ENCODE measurements at places on chromosomes 2 and 18.
A peak's percentile ranks its signal among the peaks of the same experiment; 100 is the strongest.

GRCh38 chr2:108345951-108346350 is 31.8 kb upstream of the SULT1C4 start:
- DNase-seq, result no peak

DNA sequence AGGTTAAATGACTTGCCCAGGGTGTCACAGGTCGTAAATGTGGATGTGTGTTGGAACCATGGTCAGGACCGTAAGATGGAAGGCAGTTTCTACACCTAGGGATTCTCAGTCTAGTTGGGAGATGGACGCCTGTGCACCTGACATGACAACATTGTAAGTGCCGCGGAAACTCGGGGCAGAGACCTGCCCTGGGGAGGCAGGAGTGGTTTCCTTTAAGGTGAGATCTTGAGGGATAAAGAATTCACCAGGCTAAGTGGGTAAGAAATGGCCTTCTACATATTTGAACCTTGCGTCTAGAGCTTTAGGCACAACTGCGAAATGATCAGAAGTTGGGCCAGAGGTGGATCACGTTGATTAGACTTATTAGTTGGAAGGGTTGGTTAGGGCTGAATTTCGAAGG is 1.6 kb downstream of the DGKD start:
- no peak for DNase-seq

DNA sequence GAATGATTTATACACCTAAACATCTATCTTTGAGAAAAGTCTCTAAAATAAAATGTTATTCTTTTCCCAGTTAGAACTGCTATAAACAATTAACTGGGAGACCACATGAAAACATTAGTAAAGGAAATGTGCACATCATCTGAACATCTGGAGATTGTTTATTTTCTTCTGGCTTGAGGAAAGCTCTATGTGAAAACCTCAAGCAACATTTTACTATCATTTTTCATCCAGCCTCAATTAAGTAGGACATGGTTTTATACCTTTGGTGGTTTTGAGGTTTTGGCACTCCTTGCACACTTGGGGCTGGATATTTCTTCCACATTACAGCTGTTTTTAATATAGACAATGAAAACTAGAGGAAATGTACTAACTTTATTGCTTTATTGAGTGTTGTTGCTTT is 609.5 kb upstream of the SLC8A1 start:
- peak; percentile 33 for DNase-seq

DNA sequence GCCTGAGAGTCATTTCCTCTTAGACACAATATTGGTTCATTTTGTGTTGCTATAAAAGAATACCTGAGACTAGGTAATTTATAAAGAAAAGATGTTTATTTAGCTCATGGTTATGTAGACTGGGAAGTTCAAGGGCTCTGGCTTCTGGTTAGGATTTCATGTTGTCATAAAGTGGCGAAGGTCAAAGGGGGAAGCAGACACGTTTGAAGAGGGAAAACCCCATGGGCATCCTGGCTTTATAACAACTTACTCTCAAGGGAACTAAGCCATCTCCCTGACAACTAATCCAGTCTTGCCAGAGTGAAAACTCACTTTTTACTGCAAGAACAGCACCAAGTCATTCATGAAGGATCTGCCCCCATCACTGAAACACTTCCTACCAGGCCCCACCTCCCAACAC is 89.7 kb upstream of the RNF152 start:
- DNase-seq, result no peak

DNA sequence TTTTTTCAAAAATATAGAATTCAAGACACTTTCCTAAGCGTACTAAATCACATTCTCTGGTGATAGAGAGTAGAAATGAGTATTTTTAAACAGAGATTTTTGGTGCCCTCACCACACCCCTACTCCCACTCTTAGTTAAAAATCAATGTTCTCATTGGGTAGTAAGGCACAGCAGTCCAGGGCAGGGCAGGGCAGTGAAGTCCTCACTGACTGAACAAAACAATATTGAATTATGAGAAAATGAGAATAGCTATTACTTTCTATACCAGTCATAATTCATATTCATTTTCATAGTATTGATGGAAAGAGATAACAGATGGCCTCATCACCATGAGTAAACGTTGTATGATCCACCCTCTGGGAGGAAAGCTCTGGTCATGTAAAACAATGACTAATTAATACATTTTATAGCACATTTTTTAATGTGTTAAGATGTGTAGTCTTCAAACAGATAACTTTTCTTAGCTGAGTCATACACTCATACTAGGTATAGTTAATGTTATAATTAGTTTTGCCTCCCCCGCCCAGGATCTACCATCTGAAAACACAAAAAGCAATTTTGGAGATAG is 686.1 kb downstream of the KCNJ3 start:
- no peak for DNase-seq

- DNase-seq, result no peak
Measured at GRCh38 chr2:96510931-96511595, 5.9 kb upstream of the NEURL3 start.

GRCh38 chr2:71313016-71313766 is 18.4 kb upstream of the ZNF638 start:
- DNase-seq, result no peak

DNA sequence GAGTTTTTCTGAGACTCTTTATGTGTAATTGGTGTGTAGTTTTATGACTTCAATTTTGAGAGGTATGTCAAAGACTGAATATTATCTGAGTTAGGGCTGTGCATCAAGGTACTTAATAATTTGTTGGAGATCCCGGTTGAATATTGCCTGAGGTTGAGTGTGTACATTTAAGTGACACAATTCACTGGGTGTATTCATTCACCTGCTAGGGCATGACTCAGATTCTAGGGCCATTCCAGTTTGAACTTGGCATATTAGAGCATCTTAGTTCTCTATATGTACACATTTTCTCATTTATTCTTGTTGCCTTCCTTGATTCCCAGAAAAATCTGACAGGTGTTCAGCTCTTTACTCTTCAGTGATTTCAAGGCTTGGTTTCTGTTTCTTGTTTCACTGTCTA is 12.5 kb downstream of the MAP4K4 start:
- DNase-seq, result no peak

- DNase-seq, result no peak
Measured at GRCh38 chr2:154554046-154554445, 144.4 kb upstream of the KCNJ3 start.

DNA sequence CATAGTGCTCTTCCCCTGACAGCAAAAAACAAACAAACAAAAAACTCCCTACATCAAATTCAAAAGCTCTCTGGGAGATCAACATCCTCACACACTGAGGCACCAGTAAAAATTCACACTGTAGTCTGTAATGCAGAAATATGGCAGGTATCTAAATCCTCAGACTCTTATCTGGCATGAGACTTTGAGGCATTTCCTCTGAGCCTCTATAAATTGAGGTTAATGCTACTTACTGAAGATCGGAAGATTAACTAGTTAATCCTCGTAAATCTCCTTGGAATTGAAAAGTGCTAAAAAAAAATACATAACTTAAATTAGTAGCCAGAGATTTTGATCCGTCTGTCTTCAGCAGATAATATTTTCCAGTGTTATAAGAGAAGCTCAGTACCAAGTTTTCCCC is 65.0 kb downstream of the AP1S3 start:
- peak; percentile 11 for DNase-seq

- no peak for DNase-seq
Measured at GRCh38 chr2:42071791-42072190, 24.0 kb downstream of the PKDCC start.
